ENCODE measurements at places on chromosomes 12 and 14. TPM values are rescaled to one million over a fixed set of nuclear protein-coding genes. Genes with fewer than 3 reads are reported as not detected.

- no peak overlapping the region for H3K4me3 ChIP-seq
- DNase-seq: no peak
- no peaks in the 10 kb centered on the region for H3K36me3 ChIP-seq
- no peak overlapping the region for H3K27ac ChIP-seq
Observed at GRCh38 chr12:92000597-92000996, 145.0 kb downstream of the BTG1 start.

The RAD51AP1 gene
- 20.7 TPM for total RNA-seq

The SDS gene
- total RNA-seq: not detected

GRCh38 chr12:111436266-111436665 is 30.5 kb downstream of the SH2B3 start:
- H3K36me3 ChIP-seq: no peaks in the 10 kb centered on the region
- no peak for DNase-seq
- H3K27ac ChIP-seq: peak overlapping the region; percentile 46
- peaks cover 4% of the 10 kb centered on the region for H3K27me3 ChIP-seq

- H3K27ac ChIP-seq: no peak overlapping the region
- H3K4me1 ChIP-seq: peaks cover 31% of the 10 kb centered on the region
- H3K36me3 ChIP-seq: no peaks in the 10 kb centered on the region
- no peak for DNase-seq
- no peaks in the 10 kb centered on the region for H3K27me3 ChIP-seq
Observed at GRCh38 chr14:67883717-67884116, 64.1 kb downstream of the RAD51B start.

GRCh38 chr14:103879570-103880347 is 32.4 kb upstream of the PPP1R13B start:
- no peak for DNase-seq
- H3K27me3 ChIP-seq: no peaks in the 10 kb centered on the region
- H3K27ac ChIP-seq: no peak overlapping the region
- H3K4me3 ChIP-seq: peak overlapping the region; percentile 47
- no peaks in the 10 kb centered on the region for H3K36me3 ChIP-seq

DNA sequence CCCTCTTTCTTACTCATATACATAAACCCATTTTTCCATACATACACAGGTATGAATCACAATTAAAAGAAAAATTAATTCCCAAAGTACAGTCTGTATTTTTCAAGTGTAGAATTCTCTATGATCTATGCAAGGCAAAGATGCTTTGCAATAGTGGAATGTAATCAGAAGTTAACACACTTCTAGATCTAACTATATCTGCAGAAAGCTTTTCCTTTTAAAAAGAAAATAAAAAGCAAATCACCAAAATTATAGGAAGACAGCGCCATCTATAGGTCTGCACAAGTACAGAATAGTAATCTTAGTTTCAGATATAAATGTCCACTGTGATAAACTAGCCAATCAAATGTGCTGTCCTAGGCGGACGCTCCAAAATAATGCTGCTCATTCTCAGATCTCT is 22.0 kb downstream of the SLC25A21 start:
- H3K27ac ChIP-seq: no peak overlapping the region
- H3K27me3 ChIP-seq: peaks cover 35% of the 10 kb centered on the region
- no peak for DNase-seq

The CYP27B1 gene
- 2.2 TPM for total RNA-seq

DNA sequence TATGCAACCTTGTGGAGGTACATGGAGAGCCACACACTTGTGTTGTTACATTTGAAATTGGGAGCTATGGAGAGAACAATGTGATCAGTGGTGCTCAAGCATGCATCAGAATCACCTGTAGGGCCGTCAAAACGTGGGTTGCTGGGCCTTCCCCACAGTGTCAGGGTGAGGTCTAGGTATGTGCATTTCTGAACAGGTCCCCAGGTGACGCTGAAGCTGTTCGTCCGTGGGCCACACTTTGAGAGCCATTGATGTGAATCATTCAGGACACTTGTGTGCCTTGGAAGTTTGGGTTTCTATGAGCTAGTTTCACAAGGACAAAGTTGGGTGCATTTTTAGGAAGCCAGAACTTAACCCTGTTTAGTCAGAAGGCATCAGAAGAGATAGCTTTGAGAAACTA is 291.7 kb upstream of the FKBP4 start:
- peaks cover 12% of the 10 kb centered on the region for H3K4me1 ChIP-seq
- H3K36me3 ChIP-seq: peaks cover 17% of the 10 kb centered on the region
- no peak for DNase-seq
- peaks cover 13% of the 10 kb centered on the region for H3K27me3 ChIP-seq
- H3K27ac ChIP-seq: no peak overlapping the region
- no peak overlapping the region for H3K4me3 ChIP-seq

DNA sequence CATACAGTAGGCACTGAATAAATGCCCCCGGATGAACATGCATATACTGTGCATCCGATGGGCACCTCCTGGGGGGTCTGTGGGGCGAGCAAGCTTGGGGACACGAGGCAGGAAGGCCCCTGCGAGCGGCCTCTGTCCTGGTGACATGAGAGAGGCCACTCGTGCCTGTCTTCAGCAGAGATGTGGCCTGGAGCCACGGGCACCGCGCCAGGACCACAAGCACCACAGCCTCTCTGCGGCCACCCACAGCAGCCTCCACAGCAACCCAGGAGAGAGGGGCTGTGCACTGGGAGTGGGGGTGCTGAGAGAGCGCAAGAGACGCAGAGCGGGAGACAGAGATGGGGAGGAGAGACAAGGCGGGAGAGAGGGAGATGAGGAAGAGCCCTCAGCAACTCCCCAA is 118.5 kb downstream of the RFLNA start:
- no peak overlapping the region for H3K4me3 ChIP-seq
- peaks cover 6% of the 10 kb centered on the region for H3K36me3 ChIP-seq

The NEUROD4 gene
- 3.3 TPM for total RNA-seq

DNA sequence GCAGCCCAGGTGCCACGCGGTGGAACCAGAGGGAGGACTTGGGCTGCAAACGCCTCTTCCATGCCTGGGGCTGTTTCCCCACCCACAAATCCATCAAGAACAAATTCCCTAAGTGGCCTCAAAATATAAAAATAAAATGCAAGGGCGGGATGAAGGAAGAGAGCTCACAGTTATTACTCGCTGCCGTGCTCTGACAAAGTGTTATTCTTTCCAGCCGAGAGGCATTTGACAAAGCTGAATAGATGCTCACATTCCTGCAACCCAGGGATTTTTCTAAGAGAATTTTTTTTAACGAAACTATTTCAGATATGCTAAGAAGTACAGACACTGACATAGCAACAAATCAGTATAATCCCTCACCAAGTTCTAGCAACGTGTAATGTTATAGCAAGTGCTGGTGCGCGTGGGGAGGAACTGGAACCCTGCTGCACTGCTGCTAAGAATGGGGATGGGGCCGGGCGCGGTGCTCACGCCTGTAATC is 70.7 kb downstream of the SCARB1 start:
- DNase-seq: no peak
- H3K36me3 ChIP-seq: peaks cover 8% of the 10 kb centered on the region
- peak overlapping the region; percentile 79 for H3K27ac ChIP-seq
- peak overlapping the region; percentile 28 for H3K4me3 ChIP-seq
- peaks cover 26% of the 10 kb centered on the region for H3K4me1 ChIP-seq

DNA sequence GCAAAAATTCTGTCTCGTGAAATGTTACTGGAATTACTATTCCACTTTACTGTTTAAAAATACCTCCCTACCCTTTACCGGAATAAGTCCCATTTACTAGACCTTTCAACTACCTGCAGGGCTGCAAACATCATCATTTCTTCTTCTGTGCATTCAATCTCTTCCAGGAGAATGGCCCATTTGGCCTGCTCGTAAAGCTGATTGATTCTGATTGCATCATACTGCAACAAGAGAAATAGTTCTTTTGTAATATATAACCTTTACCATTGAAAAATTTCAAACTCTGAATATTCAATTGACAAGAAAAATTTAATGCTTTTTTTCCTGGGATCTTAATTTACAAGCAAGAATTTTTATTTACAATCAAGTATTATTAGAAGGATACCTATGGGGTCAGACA is 72.4 kb downstream of the FERMT2 start:
- H3K27ac ChIP-seq: no peak overlapping the region
- H3K36me3 ChIP-seq: peaks cover 32% of the 10 kb centered on the region
- no peak for DNase-seq
- H3K27me3 ChIP-seq: no peaks in the 10 kb centered on the region

- no peak overlapping the region for H3K4me3 ChIP-seq
- H3K27me3 ChIP-seq: no peaks in the 10 kb centered on the region
- no peak for DNase-seq
- no peak overlapping the region for H3K27ac ChIP-seq
- H3K36me3 ChIP-seq: peaks cover 18% of the 10 kb centered on the region
Observed at GRCh38 chr12:63990828-63991547, 146.5 kb downstream of the SRGAP1 start.

DNA sequence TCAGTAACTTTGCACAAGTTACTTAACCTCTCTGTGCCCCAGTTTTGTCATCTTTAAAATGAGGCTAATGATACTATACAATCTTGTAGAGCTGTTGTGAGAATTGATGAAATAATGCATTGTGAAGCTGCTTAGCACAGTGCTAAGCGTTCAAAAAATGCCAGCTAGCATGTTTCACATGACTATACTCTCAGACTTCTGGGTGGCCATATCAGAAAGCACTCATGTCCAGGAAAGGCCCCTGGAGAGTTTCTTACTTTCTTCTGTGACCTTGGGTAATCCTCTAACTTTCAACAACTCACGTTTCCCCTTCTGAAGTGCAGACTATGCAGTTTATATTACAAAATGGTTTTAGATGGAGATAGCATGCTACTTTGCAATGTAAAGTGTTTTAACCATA is 68.1 kb downstream of the TPH2 start:
- H3K4me1 ChIP-seq: no peaks in the 10 kb centered on the region
- DNase-seq: no peak
- no peak overlapping the region for H3K27ac ChIP-seq
- no peaks in the 10 kb centered on the region for H3K36me3 ChIP-seq
- H3K27me3 ChIP-seq: peaks cover 16% of the 10 kb centered on the region
